Thoracic aorta (tissue), 2 donors: ENCODE measurements at places on chromosomes 11 and 22. TPM values are rescaled to one million over a fixed set of nuclear protein-coding genes. Genes with fewer than 3 reads are reported as not detected.

SMC1B gene
- total RNA-seq, result not detected

SNX15 gene
- total RNA-seq, result 22.7 TPM

- no peaks in the 10 kb centered on the region for H3K36me3 ChIP-seq
- no peak overlapping the region for H3K27ac ChIP-seq
- H3K4me3 ChIP-seq, result no peak overlapping the region
- no peaks in the 10 kb centered on the region for H3K27me3 ChIP-seq
Measured at GRCh38 chr11:116733969-116734508, 38.7 kb downstream of the BUD13 start.

DNA sequence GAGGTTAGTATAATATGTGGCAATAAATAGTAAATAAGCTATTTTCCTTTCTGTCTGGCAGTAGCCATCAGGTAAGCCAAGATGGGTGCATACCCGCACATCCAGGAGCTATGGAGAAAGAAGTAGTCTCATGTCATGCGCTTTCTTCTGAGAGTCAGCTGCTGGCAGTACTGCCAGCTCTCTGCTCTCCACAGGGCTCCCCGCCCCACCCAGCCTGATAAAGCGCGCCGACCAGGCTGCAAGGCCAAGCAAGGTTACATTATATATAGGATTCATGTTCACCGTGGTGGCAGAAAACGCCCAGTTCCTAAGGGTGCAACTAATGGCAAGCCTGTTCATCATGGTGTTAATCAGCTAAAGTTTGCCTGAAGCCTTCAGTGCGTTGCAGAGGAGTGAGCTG lies 126.2 kb downstream of the ATG16L2 start:
- H3K4me1 ChIP-seq, result peaks cover 25% of the 10 kb centered on the region
- no peak overlapping the region for H3K27ac ChIP-seq
- no peak overlapping the region for H3K4me3 ChIP-seq
- DNase-seq, result no peak
- no peaks in the 10 kb centered on the region for H3K36me3 ChIP-seq
- H3K27me3 ChIP-seq, result no peaks in the 10 kb centered on the region

GRCh38 chr11:60183591-60184205 lies 815 bp upstream of the MS4A6A start:
- H3K27me3 ChIP-seq, result no peaks in the 10 kb centered on the region
- peak overlapping the region; percentile 55 for H3K27ac ChIP-seq
- H3K36me3 ChIP-seq, result no peaks in the 10 kb centered on the region
- DNase-seq, result no peak

DNA sequence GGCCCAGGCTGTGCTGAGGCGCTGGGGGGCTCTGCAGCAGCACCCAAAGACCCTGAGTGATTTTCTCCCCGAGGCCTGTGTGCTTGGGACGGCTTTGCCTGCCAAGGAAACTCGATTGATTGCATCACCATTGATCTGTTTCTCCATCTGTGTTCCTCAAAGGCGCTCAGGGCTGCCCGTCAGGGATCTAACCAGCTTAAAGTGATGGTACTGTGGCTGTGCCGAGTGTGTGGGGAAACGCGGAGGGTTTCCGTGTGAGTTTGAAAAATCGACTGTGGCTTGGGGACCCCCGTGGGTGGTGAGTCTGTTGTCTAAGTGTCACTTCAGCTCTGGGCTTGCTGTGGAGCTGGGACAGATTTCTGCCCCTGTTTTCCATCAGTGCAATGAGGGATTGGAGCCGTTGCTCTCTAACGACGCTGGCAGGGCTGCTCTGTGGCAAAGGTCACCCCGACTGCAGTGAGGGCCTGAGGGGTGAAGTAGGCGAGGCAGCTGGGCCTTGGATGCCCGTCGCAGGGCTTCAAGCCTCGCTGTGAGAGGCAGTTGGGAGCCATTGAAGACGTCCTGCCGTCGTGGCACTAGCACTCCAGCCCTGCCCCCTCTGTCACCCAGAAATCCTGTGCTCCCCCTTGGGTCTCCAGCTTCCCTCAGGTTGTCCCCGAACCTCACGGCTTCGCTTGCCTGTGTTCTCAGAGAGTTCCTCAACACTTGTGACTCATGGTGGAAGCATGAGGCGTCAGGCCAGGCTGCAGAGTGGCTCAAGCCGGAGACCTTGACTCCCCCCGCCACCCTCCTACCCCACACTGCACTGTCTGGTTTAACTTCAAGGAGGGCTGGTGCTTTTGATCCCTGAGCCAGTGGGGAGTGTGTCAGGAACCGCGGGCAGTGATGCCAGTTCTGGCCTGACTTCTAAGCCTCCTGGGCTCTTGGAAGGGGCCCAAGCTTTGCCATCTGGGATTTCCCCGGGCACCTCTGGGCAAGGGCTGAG lies 21.8 kb downstream of the CACNA1I start:
- H3K27me3 ChIP-seq, result no peaks in the 10 kb centered on the region
- H3K4me1 ChIP-seq, result no peaks in the 10 kb centered on the region
- no peaks in the 10 kb centered on the region for H3K36me3 ChIP-seq
- peak overlapping the region; percentile 10 for H3K4me3 ChIP-seq
- DNase-seq, result peak; percentile 5
